ENCODE measurements at places on chromosomes 1 and 21. TPM values are rescaled to one million over a fixed set of nuclear protein-coding genes. Genes with fewer than 3 reads are reported as not detected.

Gene VAMP3
- polyA plus RNA-seq, result 41.7 TPM

Gene UBAP2L
- 63.0 TPM for polyA plus RNA-seq

DNA sequence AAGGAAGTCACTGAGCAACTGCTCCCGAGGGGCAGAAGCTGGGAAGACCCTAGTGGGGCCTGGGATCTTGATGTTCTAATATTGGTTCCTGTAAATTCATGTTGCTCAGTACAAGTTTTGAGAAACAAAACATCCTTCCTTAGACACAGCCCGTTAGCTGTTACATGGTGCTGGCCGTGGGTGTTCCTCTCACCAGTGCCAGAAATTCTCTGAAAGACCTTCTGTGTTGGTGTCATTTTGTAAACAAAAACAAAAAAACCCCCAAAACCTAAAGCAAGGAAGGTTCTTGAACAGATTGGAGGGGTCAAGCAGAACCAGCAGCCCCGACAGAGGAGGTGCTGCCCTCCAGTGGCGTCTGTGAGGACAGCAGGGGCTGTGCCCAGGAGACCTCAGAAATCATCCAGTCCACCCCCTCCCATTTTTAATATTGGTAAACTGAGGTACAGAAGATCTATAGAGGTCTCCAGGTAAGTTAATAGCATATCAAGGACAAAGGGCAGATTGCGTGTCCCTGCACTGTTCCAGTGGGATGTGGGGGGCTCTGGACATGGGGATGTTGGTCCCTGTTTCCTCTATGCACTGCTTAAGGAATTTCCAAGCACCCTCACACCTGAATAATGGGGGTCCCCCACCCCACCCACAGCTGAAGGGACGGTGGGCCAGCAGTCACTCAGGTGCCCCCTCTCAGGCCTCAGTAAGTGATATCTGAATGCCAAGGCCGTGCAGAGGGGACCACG, 38.2 kb downstream of the SLC2A7 start:
- DNase-seq, result peak; percentile 69

DNA sequence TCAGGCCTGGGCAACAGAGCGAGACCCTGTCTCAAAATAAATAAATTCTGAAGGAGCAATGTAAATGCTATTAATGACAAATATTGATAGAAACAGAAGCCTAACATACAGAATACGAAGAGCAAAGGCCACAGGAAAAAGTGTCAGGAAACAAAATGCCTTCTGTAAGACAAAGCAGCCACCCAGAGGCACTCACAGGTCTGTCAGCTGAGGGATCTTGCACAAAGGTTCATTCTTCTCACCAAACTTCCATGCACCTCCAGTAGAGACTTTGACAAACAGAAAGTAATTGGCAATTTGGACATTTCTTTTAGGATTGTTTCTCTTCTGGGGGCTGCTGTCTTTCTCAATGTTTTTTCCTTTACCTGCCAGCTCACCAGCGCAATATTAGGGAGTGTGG, 1.2 kb upstream of the ALDH9A1 start:
- no peak for DNase-seq

DNA sequence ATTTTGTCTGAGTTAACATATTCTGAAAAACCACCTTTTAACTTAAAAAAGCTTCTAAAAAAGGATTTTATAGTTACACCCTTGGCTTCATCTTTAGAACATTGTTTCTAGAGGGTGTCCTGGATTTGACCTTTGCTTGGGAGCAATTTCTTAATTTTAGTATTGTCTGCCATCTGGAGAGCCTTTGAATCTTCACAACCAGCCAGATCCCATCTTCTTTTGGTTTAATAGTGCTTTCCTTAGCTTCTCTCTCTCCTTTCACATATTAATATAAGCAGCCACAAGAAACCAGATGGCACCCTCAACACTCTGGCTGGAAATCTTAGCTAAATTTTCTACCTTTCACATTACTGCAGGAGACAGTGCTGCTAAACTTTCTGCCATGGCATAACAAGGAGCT, 76.5 kb upstream of the TSPAN2 start:
- DNase-seq, result no peak

GRCh38 chr21:41163091-41163490, 4.9 kb upstream of the BACE2 start:
- no peak for DNase-seq

GRCh38 chr1:230199034-230199433, 132.0 kb downstream of the GALNT2 start:
- no peak for DNase-seq

Gene TLCD4
- not detected for polyA plus RNA-seq

DNA sequence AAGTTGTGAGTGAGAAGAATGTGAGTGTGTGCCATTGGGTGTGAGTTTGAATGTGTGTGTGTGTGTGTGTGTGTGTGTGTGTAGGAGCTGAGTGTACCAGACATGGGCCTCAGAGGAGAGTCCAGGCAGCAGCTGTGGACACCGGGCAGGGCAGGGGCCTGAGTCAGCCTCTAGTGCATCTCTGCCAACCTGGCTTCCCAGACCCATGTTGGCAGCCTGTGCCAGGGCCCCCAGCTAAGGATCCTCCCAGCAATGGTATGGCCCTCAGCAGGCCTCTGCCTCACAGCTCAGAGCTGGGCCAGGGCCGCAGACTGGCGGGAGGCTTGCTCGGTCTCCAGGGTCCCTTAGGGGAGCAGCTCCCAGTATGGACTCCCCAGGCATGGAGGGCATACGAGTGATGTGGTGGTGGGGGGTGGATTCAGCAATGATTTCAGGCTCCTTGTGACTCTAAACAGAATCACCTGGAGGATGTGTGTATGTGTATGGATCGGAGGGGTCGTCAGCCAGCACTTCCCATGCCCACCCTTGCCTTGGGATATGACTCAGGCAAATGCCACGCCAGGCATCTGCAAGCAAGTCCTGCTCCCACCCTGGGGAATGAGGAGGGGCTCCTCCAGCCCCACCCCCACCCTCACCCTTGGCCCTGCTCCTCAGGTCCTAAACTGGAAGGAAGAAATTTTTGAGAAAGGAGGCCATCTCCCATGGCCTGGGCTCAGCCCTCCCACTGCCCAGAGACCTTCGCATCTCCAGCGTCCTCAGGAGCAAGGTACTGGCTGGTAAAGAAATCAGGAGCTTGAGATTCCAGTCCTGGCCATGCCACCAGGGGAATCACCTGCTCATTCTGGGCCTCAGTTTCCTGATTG, 1.8 kb upstream of the FOXO6 start:
- peak; percentile 19 for DNase-seq

- no peak for DNase-seq
Observed at GRCh38 chr1:113976609-113977278, 2.5 kb upstream of the OLFML3 start.

GRCh38 chr1:93358293-93358692, 12.6 kb downstream of the DR1 start:
- DNase-seq, result no peak

GRCh38 chr21:25307489-25307888, 299.8 kb downstream of the MRPL39 start:
- DNase-seq, result no peak

Gene PARS2
- polyA plus RNA-seq, result 3.2 TPM

Gene COL6A1
- polyA plus RNA-seq, result 1.6 TPM

Gene GSTM1
- not detected for polyA plus RNA-seq

Gene B3GALT5
- polyA plus RNA-seq, result not detected

DNA sequence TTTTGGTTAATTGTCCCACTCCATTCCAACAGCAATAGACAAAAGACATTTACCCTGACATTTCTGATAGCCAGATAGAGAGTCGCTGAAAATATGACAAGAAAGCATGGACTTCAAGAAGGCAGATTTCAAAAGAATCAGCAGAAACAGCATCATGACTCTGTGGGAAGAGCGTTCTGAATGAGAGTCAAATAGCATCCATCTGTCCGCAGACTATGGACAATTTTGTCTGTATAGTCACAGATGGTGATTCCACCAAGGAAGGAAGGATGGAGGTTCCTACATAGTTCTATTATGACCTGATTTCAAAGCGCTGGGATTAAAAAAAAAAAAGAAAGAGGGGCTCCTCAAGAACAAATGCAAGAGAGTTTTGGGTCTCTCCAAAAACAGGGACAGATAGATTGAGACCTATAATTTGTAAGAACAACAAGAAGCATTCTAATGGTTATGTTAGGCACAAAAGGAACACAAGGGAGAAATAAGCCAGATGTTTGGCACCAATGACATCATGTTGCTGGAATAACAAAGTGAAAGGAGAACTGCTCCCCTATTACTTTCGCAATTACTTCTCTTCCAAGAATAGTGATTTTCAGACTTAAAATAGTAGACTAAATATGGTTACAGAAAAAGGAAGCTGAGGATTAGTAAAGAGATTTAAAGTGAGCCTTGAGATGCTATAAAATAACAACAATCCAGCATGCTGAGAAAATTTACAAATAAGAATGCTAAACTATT, 28.5 kb downstream of the NIBAN1 start:
- DNase-seq, result no peak

GRCh38 chr1:214050513-214051401, 63.0 kb downstream of the PROX1 start:
- no peak for DNase-seq

DNA sequence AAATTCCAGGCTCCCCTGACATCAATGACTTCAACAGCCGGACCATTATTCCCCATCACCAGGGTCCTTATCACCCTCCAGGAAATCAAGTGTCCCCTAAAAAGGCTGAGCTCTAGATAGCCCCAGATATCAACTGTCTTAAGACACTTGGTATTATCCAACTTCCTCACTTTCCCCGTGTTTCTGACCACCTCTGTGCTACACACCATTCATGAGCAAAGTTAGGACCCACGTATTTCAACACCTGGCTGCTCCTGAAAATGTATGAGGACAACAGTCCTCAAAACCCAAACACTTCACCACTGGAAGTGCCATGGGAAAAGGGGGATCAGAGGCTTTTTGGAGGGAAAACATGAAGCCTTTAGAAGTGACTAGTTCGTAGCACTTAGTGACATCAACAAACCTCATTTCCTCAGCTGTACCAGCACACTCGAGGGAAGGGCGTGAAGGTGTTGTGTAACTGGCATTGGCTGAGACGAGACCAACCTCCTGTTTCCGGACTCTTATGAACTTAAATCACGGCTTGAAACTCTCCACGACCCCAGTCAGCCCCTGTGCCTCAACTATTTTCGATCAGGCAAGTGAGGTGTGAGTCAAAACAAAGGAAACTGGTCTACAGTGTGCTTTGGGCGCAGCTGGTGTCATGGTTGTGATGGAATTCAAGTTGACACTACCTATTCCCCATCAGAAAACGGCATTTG, 4.1 kb upstream of the CHD5 start:
- no peak for DNase-seq
